ENCODE measurements at places on chromosomes 16 and 17.

DNA sequence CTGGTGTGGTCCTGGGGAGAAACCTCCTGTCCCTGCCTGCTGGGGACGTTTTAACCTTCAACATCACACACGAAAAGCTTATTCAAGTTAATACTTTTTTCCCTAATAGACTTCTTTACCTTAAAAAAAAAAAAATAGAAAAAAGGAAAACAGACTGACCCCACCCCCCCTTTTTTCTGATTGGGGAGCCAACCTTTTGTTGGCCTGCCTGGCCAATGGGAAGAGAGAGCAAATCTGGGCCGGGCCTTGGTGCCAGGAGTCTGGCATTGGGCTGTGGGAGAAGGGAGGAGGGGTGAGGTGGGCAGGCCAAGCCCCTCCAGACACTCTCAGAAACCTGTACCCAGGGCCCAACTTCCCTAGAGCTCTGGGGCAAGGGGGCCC, 3.0 kb downstream of the CBX8 start:
- DNase-seq: no peak

DNA sequence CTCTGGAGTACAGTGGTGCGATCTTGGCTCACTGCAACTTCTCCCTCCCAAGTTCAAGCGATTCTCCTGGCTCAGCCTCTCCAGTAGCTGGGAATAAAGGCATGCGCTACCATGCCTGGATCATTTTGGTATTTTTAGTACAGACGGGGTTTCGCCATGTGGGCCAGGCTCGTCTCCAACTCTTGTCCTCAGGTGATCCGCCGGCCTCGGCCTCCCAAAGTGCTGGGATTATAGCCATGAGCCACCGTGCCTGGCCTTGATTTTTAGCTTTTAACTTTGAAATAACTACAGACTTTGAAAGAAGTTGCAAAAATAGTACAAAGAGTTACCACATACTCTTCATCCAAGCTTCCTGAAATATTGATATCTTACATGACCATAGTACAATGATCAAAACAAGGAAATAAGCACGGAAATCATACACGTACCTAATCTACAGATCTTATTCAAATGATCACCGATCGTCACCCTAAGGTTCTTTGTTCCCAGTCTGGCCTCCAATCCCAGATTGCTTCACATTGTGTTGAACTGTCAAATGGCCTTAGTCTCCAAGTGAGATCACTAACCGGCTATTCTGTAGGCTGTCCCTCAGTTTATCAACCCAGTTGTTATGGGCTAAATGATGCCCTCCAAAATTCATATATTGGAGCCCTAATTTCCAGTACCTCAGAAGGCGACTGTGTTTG, 18.4 kb downstream of the NPIPA1 start:
- no peak for DNase-seq

GRCh38 chr16:57134982-57135381, 42.6 kb downstream of the CPNE2 start:
- no peak for DNase-seq

- DNase-seq: no peak
Observed at GRCh38 chr16:28003021-28003865, 60.3 kb downstream of the GSG1L start.

DNA sequence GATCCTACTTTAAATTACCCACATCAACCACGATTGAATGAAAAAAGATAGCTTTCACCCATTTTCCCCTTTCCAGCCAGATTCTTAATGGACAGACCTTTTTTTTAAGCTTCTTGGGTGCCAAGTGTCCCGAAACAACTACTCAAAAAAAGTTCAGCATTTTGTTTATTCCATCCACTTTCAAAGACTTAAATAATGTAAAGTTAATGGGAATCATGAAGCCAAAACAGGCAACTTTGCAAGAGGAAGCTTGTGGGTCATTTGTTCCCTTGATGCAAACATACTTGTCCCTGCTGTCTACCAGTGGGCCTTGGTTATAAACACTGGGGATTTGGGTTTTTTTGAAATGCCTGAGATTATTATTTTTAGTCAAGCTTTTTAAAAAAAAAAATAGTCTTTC, 414.0 kb upstream of the PSMD7 start:
- no peak for DNase-seq

DNA sequence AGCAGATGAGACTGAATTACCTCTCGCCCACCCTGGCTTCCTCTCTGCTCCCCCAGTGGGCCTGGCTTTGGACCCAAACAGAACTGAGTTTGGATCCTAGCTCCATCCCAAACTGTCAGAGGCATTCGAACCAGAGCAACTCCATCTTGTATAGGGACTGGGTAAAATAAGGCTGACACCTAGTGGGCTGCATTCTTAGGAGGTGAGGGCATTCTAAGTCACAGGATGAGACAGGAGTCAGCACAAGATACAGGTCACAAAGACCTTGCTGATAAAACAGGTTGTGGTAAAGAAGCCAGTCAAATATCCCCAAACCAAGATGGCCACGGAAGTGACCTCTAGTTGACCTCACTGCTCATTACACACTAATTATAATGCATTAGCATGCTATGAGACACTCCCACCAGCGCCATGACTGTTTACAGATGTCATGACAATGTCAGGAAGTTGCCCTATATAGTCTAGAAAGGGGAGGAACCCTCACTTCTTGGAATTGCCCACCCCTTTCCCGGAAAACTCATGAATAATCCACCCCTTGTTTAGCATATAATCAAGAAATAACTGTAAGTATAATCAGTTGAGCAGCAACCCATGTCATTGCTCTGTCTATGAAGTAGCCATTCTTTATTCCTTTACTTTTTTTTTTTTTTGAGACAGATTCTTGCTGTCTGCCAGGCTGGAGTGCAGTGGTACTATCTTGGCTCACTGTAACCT, 44.4 kb downstream of the LYRM1 start:
- no peak for DNase-seq

- no peak for DNase-seq
Observed at GRCh38 chr17:14198575-14198974, 38.1 kb downstream of the CDRT15 start.

DNA sequence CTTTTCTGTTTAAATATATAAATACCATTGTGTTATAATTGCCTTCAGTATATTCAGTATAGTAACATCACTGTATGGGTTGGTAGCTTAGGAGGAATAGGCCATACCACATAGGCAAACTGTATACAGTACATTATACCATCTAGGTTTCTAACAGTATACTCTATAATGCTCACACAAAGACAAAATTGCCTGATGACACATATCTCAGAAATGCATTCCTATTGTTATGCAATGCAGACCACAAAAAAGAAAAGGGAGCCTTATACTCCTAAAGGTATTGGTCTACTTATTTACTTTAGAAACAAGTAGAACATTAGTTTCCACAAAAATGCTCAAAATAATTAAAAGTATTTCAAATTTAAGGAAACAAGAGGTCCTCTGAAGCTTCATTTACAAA, 47.9 kb downstream of the SETD6 start:
- peak; percentile 39 for DNase-seq

DNA sequence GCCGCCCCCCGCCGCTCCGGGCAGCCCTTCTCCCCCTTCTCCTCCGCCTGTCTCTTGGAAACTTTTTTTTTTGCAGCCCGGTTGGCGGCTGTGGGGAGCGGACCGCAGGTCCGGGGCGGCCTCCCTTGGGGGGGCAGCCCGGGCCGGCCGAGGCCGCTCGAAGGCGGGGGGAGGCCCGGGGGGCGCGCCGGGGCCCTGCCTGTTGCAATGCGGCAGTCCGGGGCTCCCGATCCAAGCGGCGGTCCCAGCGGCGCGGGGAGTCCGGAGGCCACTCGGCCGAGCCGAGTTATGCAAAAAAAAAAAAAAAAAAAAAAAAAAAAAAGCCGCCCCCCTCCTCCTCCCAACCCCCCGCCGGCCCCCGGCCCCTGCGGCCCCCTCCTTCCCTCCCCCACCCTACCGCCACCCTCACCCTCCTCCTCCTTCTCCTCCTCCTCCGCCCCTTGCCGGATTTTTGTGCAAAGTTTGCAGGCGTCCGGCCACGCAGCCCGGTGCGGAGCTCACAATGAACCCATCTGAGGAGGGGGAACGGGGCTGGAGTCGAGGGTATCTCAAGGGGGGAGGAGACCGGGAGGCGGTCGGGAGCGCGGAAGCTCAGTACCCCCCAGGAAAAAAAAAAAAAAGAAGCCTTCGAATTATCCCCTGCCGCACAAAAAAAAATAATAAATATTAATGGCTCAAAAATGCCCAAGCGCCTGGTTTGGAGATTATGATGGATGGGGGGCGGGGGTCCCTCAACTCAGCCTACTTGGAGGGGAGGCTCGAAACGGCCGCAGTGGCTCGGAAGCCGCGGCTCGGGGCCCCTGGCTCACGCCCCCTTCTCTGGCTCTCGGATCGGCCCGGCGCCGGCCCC, at the start of gene ZNF423:
TSS of gene ZNF423 (minus strand) at position 291 of the 850 bp plus-strand sequence. CDS start 338 bp downstream, outside the sequence.
- DNase-seq: no peak

DNA sequence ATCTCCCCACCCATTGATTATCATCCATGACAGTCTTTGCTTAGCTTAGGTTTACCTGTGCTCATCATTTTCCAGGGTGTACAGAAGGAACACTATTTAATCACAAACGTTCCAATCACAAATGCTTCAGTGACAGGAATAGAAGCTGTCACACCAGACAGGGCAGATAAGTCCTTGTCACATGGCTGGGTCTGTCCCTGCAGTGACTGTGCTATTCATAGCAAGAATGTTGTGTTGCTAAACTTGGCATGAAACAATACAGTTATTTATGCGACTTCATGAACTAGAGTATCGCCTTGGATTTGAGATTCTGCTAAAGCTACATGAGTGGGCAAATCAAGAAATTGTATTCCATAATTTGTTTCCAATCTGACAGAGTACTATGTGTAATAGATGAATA, 108.4 kb downstream of the CDH13 start:
- no peak for DNase-seq

GRCh38 chr16:70750893-70751467, 50.0 kb downstream of the VAC14 start:
- DNase-seq: no peak

DNA sequence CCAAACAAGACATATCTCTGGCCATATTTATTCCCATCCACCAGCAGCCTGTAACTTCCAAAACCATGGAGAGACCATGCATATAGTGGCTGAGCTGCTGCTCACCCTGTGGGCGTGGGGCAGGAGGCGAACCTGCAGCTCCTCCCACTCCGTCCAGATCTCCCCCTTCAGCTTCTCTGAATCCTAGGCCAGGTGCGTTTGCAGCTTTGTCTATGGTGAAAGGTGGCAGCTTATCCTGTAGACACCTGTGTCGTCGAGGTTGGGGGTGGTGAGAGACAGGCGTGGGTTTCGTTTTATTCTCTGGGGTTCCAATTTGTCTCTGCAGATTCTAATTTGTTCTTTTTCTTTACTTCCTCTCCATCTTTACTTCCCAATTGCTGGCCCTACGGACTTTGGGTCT, 9.7 kb upstream of the ANKS4B start:
- DNase-seq: no peak

Data from fibroblast of skin of left biceps (primary cell).